ENCODE measurements at places on chromosomes 12 and 14.

GRCh38 chr12:52947738-52948423 is 1.0 kb upstream of the KRT18 start:
- no peak for DNase-seq

DNA sequence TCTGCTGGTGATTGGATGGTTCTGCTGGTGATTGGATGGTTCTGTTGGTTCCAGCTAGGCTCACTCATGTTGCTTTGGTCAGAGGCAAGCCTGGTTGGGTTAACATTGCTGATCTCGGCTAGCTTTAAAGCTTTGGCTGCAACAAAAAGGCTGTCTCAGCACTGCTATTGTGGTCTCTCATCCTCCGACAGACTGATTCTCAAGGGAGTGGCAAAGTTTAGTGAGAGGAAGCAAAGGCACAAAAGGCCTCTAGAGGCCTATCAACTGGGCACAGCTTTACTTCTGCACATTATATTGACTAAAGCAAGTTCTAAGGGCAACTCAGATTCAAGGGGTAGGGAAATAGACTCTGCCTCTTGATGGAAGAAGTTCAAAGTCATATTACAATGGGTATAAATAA is 84.7 kb upstream of the LGR5 start:
- no peak for DNase-seq

DNA sequence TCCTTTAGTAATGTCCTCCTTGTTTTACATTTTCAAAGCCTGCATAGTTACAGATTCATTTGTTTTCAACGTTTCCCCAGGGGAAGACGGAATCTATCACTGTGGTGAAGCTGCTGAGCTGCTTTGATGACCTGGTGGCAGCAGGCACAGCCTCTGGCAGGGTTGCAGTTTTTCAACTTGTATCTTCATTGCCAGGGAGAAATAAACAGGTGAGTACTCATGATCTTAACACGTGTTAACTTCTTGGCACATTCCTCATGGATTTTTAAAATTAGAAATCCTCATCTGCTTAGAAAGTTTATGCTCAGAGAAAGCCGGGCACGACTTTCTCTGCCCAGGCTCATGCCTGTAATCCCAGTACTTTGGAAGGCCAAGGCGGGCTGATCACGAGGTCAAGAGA is 44.5 kb downstream of the TECPR2 start:
- no peak for DNase-seq

DNA sequence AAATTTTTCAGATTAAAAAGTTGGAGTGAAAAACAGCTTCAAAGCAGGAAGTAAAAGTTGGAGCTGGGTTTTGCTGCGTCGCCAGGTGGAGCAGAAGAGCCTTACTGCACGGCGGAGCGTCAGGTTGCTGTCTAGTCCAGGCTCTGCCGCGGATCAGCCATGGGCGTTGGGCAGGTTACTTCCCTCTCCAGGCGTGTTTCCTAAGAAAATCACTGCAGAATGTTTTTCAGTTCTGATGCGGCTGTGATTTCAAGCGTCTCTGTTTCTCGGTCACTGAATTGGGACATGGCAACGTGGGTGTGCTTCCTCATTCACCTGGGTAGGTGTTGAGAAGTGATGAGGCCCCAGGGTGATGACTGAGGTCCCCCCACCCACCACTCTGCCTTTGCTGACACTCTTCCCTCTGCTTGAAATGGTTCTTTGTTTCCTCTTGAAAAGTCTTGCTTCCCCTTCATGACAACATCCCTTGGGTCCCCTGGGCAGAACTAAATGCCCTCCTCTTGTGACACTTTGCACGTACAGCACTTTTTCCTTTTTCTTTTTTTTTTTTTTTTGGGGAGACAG is 7.6 kb downstream of the EVL start:
- no peak for DNase-seq

DNA sequence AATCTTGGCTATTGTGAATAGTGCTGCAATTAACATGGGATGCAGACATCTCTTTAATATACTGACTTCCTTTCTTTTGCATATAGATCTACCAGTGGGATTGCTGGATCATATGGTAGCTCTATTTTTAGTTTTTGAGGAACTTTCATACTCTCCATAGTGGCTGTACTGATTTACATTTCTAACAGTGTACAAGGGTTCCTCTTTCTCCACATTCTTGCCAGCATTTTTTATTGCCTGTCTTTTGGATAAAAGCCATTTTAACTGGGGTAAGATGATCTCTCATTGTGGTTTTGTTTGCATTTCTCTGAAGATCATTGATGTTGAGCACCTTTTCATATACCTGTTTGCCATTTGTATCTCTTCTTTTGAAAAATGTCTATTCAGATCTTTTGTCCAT is 8.4 kb downstream of the AMDHD1 start:
- no peak for DNase-seq

- no peak for DNase-seq
Observed at GRCh38 chr14:73342670-73343069, 105.4 kb downstream of the PAPLN start.

- no peak for DNase-seq
Observed at GRCh38 chr12:32561931-32562341, 117.2 kb upstream of the DNM1L start.

DNA sequence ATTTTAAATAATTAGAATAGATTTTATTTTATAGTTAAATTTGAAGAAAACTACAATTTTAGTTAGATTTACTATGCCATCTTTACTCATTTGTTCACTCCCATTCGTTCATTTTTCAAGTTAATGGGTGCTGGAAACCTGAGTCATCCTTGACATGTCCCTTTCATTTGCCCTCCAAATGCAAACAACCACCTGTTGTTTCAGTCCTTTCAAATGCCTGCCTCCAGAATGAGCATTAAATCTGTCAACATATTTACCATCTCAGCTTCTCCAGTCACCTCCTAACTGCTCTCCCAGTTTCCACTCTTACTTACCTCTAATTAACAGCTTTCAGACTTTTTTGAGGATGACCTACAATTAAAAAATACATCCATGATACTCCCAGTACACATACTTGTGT is 375.5 kb downstream of the RAD51B start:
- no peak for DNase-seq

DNA sequence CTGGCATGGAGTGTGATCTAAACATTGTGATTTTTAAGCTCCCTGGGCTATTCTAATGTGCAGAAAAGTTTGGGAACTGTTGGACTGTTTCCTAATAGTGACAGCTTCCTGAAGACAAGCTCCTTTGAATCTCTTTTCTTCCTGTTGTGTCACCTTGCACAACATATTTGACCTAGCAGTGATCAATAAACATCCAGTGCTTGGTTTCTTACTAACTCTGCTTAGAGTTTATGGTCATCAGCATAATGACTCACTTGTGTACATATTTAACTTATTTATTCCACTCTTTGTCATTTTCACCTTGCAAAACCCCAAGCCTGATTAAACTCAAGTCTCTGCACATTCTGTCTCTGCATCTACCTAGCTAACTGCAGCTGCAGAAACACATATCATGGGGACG is 27.3 kb upstream of the TBC1D30 start:
- no peak for DNase-seq

DNA sequence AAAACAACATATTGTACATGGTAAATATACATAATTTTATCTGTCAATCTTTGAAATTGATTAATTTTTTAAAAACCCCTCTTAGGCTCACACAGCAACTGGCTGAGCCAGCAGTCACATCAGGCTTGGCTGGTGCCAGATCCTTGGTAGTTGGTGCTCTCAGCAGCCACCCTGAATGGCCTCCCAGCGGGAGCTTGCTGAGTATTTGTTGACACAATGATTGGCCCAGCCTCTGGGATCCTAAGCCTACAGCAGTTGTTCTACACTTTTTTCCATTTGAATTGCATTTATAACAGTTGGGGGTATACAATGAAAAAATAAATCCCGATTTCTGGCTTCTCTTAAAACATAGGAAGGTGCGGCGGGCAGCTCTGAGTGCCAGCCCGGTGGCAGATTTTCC is 11.1 kb downstream of the PRKAB1 start:
- DNase-seq, result no peak

- no peak for DNase-seq
Observed at GRCh38 chr12:79114896-79115295, 250.3 kb downstream of the SYT1 start.

GRCh38 chr12:58105225-58106119 is 164.1 kb downstream of the ATP23 start:
- no peak for DNase-seq

DNA sequence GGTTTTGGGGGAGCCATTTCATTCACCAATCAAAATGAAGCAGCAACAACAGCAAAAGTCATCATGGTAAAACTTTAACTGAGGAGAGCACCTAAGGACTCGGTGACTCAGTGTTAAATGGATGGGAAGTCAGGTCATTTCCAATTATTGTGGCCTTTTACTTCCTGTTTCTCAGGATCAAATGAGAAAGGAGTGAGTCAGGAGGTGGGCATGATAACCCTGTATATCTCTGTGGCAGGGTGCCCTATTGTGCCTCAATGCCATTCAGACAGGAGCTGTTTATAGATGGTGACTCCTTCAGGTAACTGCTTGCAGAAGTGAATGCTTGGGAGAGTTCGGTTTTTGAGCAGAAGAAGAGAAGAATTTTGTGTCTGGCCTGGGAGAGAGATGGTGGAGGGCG is 135.5 kb upstream of the CPM start:
- DNase-seq, result no peak

GRCh38 chr14:89543425-89543790 is 126.4 kb upstream of the FOXN3 start:
- no peak for DNase-seq

DNA sequence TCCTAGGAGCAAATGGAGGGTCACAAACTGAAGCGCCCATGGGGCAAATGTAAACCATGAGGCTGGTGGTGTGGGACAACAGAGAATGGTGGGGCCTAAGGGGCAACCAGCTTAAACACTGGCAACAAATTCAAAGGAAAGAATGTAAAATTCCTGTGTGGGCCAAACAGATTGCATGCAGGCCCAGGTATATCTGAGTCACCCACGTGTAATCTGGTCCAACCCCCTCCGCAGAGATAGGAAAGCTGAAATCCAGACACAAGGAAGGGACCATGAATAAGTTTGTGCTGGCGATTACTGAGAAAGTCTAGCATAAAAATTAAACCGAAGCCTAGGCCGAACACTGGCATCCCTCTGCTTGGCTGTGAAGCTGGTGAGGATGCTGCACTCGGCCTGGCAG is 71.6 kb downstream of the ITPK1 start:
- no peak for DNase-seq

GRCh38 chr12:131242741-131243496 is 289.2 kb downstream of the ADGRD1 start:
- DNase-seq, result no peak
